ENCODE measurements at places on chromosomes 13 and 19.

DNA sequence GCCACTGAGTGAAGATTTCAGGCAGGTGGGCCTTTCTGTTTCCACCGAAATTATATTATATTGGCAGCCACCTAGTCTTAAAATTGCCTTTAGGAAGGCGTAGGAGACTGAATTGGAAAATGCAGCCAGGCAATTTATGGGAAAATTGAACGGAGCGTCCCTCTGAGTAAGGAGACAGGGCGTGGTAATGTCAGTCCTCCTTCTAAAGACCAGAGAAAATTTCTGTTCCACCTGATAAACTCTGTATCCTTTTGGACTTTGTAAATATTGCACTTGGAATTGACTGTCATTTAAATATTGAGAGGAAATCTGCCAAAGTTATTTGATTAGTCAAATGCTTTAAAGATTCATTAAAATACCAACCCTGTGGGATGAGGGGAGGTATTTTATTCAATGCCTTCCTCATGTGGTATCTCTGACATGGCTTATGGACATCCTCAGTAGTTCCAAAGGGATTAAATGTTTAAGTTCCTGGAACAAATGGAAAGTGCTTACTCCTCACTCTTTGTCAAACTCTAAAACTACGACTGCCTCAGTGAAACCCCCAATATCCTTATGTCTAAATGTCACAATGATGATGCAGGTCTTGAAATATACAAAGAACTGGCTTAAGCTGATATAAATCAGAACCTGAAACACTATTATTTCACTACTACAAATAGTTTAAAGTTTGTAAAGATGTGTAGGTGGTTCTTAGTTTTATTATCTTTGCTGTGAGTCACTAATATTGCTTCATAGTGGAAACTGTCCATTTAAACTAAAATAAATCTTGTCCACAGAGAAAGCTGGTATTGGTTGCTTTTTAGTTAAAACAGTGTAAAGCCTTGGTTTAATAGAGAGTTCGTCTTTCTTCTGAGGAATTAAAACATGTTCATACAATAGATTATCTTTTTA, 203.2 kb downstream of the FGF14 start:
- no peak for DNase-seq

DNA sequence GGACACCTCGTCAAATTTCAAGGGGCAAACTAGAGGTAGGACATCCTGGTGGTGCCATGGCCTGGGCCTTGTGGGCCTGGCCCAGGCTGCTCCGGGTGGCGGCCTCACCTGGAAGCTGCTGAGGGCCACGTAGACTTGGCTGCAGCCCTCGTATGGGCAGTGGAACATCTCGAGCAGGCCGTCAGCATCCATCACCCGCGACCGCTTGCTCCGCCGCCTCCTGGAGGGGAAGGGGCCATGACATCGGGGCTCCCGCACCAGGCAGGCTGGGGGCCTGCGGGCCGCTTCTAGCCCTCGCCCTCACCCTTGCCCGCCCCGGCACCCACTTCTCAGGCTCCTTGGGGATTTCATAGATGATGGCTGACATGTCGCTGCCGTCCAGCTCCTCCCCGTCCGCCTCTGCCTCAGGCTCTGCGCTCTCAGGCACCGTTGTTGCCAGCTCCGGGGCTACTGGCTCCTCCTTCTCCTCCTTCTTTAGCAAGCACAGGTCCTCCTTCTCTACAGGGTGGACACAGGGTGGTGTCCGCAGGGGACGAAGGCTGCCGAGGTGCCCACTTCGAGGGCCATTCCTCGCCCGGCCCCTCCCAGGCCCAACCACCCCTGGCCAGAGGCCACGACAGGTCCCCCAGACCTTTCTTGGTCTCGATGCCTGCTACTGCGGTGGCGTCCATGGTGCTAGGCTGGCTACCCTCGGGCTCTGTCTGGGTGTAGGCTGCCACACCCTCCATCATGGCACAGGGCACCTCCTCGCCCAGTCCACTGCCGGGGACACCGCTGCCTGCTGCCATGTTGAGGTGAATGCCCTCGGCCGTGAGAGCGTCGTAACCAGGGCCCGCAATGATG, 6.0 kb upstream of the ELAVL3 start:
- no peak for DNase-seq

DNA sequence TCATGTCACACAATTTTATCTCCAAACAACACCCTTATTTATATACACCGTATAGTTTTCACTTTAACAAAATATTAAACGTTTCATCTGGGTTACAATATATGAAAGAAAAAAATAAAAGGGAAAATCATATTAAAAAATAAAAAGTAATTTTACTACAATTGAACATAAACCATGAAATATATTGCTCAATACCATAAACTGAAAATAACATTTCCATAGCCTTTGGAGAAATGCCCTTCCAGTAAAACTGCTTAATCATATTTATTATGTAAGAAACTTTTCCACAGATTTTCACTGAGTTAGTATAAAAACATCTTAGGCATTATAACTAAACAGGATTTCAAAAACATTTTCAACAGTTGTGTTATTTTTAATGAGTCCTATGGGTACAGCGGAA, 1.5 kb upstream of the ZNF347 start:
- DNase-seq, result no peak

DNA sequence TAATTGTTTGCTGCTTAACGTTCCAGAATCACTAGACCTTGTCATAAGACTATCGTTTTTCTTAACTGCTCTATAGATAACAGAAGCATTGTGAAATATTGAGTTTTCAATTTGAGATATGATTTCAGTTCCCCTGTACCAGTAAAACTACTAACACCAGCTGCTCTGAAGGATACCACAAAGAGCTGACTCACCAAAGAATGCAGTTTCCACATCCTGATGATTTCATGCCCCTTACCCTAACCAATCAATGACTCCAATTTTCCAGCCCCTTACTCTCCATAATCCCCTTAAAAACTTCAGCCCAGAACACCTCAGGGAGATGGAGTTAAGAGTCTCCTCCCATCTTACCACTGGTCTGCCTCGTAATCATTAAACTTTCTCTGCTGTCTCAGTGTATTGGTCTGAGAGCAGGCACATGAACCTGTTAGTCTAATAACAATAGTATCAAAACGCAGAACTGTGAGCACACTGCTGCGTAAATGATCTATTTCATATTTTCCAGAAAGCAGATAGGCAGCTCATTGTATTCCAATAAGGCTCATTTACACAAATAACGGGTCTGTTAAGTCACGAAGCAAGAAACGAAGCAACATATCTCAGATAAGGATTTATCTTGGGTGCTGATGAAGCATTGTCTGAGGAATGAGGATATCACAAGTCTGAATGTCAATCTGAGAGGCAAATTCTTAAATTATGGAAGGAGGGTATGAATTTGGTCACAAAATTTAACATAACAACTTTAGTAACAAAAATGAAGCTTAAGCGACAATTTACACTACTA, 14.1 kb upstream of the CCNA1 start:
- DNase-seq, result peak; percentile 16

- no peak for DNase-seq
These were observed 230.7 kb upstream of the PRR20A start for GRCh38 chr13:56909896-56910600.

DNA sequence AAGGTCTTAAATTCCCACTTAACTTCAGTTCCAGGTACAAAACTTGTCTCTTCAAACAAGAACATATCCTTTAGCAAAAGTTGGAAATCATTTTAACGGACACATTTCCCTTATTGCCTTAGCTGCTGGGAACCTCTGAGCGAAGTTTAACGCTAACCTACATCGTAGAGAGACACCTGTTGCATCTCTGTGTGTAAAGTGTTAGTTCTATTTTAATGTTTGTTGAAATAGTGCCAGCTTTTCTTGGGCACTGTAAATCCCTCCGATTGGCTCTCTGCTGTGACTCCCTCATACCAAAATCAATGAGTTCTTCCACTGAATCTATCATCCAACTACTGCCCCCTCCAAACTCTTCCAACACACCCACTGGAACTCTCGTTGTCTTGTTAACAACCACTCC, 2.3 kb upstream of the HIF3A start:
- no peak for DNase-seq
